NCI-H2081 (cell line): ENCODE measurements at places on chromosomes 11 and 22.

DNA sequence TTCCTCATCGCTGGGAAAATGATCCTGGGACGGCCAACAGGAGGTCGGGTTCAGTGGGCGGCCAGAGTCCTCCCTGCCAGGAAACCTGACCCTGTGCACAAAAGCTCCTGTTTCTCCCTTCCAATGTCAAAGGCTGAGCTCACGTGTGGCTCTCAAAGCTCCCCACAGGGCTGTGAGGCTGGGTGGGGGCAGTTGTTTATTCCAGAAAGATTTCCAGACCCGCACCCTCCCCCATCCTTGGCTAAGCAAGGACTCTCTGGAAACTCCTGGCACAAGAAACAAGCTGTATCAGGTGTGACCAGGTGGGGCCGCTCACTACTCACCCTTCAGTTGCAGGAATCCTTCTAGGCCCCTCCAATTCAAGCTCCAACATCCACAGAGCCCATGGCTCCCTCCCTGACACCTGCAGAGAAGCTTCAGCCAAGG, 131.9 kb downstream of the SHANK2 start:
- DNase-seq: no peak

DNA sequence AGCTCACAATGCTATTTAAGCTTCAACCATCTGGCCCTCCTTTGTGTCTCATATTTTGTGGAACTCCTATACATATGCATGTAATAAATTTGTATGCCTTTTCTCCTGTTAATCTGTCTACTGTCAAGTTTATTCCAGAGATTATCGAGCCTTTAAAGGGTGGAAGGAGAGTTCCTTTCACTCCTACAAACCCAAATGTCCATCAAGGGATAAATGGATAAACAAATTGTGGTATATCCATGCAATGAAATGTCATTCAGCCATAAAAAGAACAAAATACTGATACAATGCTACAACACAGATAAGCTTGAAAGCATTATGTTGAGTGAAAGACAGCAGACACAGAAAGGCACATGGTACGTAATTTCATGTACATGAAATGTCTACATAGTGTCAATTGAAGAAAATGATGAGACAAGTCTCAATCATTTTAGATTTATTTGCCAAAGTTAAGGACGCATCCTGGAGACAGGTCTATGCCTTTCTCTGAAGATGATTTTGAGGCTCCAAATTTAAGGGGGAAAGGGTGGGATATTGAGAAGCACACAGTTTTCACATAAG, 17.7 kb upstream of the FEZ1 start:
- DNase-seq: no peak

GRCh38 chr11:6498121-6498520, 1.0 kb downstream of the DNHD1 start:
- no peak for DNase-seq

DNA sequence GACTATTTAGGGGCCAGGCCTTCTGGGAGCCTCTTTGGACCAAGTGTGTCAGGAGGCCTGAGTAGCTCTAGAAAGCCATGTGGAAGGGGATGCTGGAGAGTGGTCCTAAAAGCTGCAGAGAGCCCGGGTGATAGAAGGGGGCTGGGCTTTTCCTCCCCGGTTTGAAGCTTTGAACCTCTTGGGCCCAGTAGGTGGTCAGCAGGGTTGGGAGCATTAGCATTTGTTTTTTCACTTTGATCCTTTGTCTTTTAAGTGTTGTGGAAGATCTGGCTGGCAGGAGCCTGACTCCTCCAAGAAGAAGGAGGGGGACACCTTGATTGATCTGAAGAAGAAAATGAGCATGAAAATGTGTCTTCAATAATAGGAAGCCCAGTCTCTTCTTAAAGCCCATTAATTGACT, 596.6 kb downstream of the INSC start:
- no peak for DNase-seq

DNA sequence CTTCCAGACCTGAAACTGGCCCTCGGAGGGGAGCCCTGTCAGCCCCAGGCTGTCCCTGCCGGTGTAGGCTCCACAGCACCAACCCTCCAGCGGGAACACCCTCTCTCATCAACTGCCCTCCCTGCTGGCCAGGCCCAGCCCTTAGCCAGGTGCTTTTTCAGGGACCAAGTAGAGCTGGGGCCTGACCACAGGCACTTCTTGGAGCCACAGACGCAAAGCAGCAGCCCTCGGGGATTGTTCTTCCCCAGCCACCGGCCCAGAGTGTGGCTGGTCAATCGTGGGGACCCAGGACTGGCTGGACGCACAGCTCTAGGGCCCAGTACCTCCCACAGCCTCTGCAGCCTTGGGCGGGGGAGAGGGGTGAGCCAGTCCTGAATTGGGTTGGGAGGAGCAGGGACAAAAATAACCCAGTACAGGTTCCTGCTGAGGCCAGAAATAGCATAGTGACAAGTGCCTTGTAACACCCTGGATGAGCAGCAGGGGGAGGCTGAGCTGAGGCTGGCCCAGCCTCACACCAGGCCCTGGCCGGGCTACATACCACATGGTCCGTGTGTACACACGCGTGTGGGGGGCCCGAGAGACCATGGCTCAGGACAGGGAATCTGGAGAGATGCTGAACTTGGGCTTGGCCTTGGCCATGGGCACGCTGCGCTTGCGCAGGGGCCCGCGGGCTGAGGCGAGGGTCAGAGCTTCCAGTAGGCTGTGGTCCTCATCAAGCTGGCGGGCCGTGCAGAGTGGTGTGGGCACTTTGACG, 2.0 kb downstream of the KCNJ11 start:
- DNase-seq: peak; percentile 70

- no peak for DNase-seq
These were observed 4.0 kb upstream of the CDKN1C start for GRCh38 chr11:2889362-2890273.
